Astrocyte of the spinal cord (primary cell): ENCODE measurements at places on chromosomes 1 and 21.

GRCh38 chr1:96187020-96187419, 534.6 kb upstream of the PTBP2 start:
- DNase-seq = no peak

- DNase-seq = no peak
Observed at GRCh38 chr1:184958554-184959353, 15.6 kb downstream of the NIBAN1 start.

DNA sequence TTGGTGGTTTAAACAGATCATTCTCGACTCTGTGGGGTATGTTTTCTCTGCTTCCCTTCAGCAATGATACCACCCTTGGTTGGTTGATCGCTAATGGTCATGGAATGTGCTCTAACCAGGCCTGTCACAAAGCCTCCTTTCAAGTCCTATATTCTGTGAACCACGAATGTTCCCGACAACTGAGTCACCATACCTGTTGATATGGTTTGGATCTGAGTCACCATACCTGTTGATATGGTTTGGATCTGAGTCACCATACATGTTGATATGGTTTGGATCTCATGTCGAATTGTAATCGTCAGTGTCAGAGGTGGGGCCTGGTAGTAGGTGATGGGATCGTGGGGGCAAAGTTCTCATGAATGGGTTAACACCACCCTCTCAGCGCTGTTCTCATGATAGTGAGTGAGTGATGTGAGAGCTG, 10.2 kb upstream of the CAMK2N1 start:
- DNase-seq = peak; percentile 83

DNA sequence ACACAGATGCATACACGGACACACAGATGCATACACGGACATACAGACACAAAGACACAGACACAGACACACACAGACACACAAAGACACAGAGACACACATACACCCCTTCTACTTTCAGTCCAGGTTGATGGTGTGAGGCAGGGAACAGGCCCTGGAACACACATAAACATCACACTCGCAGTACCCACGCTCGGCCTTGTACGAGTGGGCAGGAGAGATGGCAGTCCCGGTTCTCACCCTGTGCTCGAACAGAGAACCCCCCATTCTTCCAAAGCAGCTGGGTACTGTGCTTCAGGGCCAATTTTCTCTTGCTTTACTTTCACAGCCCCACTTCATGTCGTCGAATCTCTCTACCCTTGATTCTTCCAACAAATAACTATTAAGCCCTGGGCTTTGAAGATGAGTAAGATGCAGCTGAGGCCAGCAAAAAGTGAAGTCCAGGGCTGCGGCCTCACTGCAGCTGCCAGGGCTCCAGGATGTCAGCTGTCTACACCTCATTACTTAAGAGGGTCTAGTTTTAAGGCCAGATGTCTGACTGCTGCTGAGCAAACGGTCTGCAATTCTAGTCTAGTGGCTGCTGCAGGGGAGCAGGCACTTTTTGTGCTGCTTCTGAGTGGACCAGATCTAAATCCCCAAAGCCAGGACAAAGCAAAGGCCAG, 90.1 kb downstream of the PGBD5 start:
- DNase-seq = no peak

DNA sequence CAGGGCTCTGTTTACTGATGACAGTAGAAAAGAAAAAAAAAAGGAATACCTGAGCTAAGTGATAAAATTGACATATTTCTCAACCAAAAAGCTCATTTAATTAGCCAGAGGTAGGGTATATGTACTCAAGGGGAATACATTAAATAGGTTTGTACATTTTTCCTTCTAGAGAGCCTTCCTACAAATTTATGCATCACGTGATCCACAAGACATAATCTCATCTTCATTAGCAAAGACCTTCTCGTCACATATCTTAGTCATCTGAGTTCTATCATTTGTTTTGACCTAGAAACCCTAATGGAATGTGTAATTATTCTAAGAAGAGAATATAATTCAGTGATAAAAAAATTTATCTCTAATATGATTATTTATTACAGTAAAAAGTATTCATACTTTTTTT, 30.7 kb upstream of the CFHR4 start:
- no peak for DNase-seq

- DNase-seq = no peak
Observed at GRCh38 chr1:198653808-198654413, 15.1 kb downstream of the PTPRC start.

GRCh38 chr1:45038661-45039364, 26.8 kb downstream of the UROD start:
- no peak for DNase-seq

GRCh38 chr1:29148656-29149491, 25.2 kb upstream of the TMEM200B start:
- no peak for DNase-seq

DNA sequence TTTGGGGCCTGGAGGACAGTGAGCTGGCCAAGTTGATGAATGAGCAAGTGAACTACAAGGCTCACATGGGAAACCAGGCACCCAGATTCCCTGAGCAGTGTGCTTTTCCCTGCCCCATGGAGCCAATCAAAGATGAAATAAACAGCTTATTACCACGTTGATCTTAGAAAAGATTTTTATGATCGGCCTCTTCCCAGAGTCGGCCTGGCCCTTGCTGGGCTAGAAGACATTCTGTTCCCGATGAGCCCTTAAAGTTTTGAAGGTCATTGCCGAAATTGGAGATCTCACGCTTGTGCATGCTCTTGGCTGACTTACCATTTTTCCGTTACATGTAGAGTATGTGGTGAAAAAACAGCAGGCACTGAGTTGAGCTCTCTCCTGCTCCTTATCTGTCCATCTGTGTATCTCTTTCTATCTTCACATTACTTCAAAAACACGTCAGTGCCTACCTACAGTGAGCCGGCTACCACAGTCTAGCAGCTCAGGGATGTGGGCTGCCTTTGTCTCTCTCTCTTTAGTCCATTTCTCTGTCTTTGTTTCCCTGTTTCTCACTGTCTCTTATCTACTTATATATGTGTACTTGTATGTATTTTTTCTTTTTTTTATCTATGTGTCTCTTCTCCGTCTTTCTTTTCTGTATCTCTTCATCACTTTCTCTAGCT, 248.8 kb upstream of the USP24 start:
- DNase-seq = no peak

GRCh38 chr1:11600836-11601235, 53.4 kb downstream of the FBXO2 start:
- no peak for DNase-seq
